Stimulated activated CD4-positive, alpha-beta T cell treated with anti-CD3 and anti-CD28 coated beads, Interleukin-15, amount 100 ng/mL, for 24 hours (primary cell): ENCODE measurements at places on chromosomes 1 and 21.

- DNase-seq, result no peak
Measured at GRCh38 chr1:2248127-2248826, 20.2 kb downstream of the SKI start.

- DNase-seq, result no peak
Measured at GRCh38 chr1:40876891-40877290, 14.7 kb upstream of the CITED4 start.

- DNase-seq, result no peak
Measured at GRCh38 chr1:219757890-219758289, 145.0 kb upstream of the ZC3H11B start.

- peak; percentile 91 for DNase-seq
Measured at GRCh38 chr1:12208764-12209494, 20.9 kb upstream of the VPS13D start.

- no peak for DNase-seq
Measured at GRCh38 chr1:8426996-8427395, 109.1 kb downstream of the SLC45A1 start.

DNA sequence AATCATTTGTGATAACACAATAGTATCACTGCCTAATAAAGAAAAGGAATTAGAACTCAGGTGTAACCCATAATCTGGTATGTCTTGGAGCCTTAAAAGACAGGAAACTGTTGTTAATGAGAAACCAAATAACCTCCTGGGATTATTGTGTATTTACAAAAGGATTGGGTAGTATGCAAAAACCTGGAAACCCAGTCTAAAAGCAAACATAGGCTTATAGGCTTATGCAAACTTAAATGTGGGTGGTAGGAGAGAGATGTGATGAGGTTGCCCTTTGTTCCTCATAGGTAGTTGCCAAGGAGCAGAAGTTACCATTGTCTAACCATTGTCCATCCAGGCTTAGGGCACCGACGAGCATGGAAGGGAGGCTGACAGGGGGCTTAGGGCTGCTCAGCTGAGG lies 165.8 kb downstream of the AK5 start:
- DNase-seq, result no peak

DNA sequence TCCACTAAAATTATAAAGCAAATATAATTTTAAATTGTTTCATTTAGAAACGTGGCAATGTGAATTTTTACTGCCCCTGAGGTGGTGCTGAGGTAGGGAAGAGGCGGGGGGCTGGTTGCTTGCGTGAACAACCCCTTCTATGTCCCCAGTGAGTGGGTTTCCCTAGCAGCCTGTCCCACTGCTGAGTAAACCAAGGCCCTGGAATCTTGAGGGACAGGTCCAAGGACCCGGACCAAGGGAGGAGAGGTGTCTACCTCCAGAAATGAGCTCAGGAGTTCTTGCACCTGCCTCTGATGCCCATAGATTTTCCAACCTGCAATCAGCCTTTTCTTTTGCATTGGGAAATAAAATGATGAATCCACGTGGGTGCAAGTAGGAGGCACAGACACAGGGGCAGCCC lies 649 bp upstream of the LDLRAD1 start:
- DNase-seq, result no peak

- no peak for DNase-seq
Measured at GRCh38 chr1:62364721-62365120, 45.5 kb upstream of the KANK4 start.

DNA sequence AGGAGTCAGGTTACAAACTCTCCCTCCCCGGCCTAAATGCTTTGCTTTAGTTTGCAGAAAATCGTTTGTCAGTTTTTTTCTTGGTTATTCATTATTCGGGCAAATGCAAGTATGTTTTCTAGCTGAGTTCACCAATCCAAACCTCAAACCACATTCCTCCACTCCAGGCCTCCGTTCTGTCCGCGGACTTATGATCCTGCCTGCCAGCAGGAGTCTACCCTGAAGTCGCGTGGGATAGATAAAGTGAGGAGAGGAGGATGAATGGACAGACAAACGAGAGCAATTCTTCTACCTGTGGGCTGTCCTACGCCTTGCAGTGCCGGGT lies 1.3 kb downstream of the ADAMTS1 start:
- DNase-seq, result no peak
